K562 (cell line): ENCODE measurements at places on chromosomes 4 and X.

DNA sequence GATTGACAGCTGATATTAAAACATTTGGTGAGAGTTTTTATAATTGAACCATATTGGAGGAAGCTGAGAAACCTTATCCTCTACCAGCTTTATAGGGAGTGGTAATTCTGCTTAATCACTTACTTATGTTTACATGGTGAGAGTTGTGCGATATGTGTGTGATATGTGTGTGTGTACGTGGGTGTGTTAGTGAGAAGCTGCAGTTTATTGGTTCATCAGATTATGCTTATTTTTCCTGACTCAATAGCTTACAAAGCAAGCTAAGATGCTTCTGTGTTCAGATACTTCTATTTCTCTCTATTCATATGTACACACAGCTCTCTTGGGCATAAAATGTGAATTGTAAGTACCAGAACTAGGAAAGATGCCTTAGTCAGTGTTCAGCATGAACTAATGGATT is 343.7 kb downstream of the GRIA2 start:
- DNase-seq: no peak

DNA sequence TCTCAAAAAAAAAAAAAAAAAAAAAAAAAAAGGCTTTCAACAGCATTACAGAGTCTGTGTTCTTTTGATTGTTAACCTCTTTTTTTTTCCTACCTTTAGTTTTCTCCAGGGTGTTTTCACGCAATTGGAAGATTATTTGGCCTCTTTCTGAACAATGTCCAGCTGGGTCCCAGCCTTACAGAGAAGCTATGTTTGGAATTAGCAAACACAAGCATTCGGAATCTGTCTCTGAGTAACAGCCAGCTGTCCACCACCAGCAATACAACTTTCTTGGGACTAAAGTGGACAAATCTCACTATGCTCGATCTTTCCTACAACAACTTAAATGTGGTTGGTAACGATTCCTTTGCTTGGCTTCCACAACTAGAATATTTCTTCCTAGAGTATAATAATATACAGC is 13.3 kb downstream of the TLR3 start:
- DNase-seq: no peak

DNA sequence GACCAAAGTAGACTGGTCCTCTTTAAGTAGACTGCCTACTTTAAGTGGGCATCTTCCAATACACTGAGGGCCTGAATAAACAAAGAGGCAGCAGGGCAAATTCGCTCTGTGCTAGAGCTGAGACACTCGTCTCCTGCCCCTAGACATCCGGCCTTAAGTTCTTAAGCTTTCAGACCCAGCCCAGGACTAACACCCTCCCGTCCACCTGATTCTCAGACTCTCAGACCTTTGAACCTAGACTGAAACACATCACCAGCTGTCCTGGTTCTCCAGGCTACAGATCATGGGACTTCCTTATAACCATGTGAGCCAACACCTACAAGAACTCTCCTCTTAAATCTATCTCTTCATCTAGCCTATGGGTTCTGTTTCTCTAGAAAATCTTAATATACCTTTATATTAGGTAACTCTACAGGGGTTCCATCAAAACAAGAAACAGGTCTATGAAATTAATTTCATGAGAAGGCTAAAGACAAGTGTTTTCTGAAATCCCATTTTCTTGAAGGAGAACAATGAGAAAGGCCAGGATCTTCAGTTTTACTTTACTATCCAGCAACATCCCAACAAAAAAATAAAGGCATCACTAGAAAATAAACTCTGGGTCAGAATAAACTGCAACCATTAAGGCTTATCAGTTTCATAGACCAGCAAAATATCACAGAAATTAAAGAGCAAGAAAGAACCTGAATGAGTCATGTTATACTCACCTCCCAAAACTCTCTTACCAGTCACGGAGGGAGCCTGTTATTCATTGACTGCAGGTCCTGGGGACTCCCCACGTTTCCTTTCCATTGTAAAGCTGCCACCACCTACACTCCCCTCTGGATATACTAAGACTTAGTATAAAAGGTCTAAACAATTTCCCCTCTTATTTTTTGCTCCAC is 14.8 kb downstream of the ADGRA3 start:
- no peak for DNase-seq

GRCh38 chr4:76993787-76994641 is 44.5 kb downstream of the SEPTIN11 start:
- DNase-seq: no peak

GRCh38 chrX:103779141-103779789 is 2.6 kb downstream of the PLP1 start:
- no peak for DNase-seq

GRCh38 chr4:128830906-128831503 is 21.5 kb downstream of the JADE1 start:
- no peak for DNase-seq

GRCh38 chrX:110561034-110561433 is 202.4 kb downstream of the RTL9 start:
- DNase-seq: no peak

- DNase-seq: no peak
Observed at GRCh38 chrX:13522811-13523210, 46.6 kb upstream of the EGFL6 start.

GRCh38 chr4:145927030-145927429 is 11.6 kb downstream of the ZNF827 start:
- DNase-seq: no peak

DNA sequence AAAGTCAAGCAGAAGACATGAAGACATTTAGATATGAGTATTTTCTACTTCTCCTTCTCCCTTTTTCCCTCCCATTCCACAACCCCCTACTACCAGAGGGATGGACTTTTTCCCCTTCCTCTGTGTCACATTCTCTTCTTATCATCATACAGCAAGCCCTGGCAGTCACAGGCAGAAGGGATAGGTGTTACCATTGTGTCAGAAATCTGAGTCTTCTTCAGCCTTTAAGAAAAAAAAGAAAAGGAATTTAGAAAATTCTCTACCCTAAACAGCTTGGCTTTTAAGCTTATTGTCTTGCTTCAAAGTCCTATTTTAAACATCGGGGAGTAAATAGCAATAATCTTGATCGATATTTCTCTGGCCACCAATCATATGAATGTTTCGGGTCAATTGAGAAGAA is 30.9 kb upstream of the ADH1C start:
- DNase-seq: no peak

- no peak for DNase-seq
Observed at GRCh38 chrX:150254909-150255308, 108.2 kb upstream of the MAMLD1 start.

- no peak for DNase-seq
Observed at GRCh38 chr4:16196482-16197393, 29.5 kb downstream of the TAPT1 start.

GRCh38 chr4:51943221-51943620 is 76.9 kb downstream of the LRRC66 start:
- no peak for DNase-seq

DNA sequence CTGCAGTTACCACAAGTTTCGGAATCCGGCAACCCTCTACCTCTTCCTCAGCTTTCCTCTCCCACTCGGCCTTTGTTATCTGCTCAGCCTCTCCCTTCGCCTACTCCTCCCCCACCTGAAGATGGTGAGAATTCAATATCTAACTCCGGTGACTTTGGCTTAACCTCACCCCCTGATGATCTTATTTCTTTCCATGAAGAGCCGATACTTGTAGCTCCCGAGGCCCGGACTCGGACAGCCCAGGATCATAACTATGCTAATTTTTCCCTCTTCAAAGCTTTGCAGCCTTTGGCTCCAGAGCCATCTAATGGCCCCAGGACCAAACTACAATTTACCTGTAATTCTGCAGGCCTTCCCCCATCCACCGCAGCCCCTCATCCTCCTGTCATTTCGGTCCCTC is 32.0 kb upstream of the MGST2 start:
- peak; percentile 18 for DNase-seq

GRCh38 chr4:53004497-53005148 is 142.5 kb downstream of the RASL11B start:
- DNase-seq: no peak

DNA sequence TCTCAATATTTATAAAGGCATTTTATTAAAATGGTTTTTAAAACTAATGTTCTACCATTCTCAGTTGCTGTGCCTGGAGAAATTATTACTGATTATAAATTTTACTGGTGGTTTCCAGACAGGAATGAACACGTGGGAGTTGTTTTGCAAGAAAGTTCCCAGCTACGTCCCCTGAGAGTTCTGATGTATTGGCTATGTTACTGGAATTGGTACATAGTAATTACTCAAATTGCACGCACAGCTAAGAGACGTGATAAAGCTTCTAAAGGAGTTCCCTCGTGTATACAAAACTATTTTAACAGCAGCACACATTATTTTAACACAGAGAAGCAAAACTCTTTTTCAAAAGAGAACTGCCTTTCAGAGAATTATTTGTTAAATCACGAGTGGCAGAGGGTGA is 292.2 kb downstream of the NLGN4X start:
- DNase-seq: no peak

DNA sequence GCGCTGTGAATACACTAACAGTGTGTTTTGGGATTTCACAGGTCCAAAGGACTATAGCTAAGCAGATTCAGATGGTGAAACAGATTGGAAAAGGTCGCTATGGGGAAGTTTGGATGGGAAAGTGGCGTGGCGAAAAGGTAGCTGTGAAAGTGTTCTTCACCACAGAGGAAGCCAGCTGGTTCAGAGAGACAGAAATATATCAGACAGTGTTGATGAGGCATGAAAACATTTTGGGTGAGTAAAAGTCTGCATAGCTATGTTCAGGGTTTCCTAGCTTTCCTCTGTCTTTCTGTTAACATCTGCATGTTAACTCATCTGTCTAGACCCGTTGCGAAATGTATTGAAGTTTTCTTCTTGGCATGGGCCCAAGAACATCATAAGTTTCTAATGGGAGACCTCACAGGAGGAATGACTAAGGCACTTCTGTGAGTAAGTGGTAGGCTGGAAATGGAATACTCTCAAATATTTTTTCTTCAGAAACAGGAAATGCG is 372.1 kb downstream of the BMPR1B start:
- no peak for DNase-seq

DNA sequence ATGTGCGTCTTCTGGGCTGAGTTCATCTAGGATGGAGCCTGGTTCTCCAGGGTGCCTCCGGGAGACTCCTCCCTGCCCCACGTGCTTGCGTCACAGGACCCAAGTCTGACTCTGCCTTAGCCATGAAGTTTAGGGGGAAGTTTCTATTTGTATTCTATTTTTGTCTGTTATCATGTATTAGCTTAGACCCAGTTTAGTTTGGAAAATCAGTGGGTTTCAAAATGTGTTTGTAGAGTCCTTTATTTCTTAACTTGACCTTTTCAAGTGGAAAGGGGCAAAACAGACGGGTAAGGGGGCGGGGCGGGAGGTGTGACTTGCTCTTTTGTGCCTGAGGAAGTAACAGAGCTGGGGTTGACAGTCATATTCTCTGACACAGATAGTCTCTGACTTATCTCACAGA is 86.0 kb downstream of the HTT start:
- DNase-seq: no peak

DNA sequence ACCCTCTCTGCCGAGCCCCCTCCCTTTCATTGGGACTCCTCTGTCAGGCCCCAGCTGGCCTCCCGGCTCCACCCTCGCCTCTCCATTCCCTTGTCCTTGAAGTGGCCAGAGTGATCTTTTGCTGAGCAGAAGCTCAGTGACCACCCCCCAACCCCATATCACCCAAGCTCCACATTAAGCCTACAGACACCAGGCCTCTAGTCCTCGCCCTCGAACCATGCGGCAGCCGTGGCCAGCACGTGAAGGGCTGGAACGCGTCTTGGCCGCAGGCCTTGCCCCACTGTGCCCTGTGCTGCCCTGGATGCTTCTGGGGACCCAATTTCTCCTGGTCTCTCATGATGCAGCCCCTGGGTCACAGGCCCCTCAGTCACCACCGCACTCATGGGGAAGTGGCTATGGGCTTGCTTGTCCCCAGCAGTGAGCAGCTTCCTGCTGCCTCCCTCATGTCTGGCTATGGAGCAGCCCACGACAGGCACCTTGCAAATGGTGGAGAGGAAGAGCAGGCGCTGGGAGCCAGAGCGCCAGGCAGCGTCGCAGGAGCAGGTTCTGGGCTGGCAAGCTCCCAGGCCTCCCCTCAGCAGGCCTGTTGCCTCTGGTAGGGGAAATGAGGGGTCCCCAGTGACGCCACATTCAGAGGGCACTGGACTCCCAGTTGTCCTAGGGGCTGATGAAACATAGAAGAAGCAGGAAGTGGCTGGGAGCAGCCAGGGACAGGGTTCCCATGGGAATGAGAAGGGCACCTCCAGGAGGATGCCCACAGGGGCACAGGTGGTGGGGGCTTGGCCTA is 757 bp upstream of the SRPK3 start:
- DNase-seq: no peak

DNA sequence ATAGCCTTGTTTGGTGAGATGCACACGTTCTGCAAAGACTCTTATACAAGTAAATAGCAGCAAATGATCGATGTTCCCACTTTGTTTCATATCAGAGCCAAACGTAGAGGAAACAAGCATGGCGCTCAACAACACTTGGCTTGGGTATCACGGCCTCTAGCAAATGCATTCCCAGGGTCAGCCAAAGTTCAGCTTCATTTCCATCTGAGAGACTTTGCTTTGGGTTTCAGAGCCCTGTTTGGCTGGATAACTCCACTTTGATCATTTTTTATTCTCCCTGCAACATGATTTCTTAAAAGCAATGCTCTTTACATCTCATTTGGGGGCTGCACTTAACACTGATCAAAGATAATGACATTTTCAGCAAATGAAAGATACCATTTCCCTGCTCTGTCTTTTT is 199.2 kb upstream of the FAM9B start:
- no peak for DNase-seq

DNA sequence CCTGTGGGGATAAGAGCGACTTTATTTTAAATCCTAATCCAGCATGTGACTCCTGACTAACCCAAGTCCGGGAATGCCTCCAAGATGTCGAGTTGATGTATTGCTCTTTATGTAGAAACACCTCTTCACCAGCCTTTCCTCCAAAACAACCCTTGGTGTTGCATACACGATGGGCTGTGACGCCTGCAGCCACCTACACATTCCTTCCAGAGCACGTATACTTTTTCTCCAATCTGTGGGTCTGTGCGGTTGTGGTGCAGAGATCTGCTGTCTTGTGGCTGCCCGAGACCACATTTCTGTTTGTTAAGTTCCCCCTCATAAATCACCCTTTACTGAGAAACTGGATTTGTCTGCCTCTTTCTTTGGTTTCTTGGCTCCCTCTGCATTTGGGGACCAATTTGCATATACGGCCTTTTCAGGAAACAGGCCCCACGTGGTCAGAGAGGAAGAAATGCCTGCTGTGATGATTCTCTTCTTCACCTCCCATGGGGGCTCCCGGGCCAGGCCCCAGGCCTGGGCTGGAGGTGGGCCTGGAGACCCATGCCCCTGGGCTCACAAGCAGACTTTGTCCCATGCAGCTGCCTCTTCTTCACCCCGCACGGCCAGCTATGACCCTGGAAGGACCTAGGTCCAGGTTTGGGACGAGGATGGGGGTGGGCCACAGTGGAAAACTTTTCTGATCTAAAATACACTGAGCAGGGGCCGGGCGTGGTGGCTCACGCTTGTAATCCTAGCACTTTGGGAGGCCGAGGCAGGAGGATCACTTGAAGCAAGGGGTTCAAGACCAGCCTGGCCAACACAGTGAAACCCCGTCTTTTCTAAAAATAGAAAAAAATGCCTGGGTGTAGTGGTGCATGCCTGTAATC is 21.4 kb upstream of the AFAP1 start:
- DNase-seq: no peak
